ENCODE measurements at places on chromosomes 2 and 18.

DNA sequence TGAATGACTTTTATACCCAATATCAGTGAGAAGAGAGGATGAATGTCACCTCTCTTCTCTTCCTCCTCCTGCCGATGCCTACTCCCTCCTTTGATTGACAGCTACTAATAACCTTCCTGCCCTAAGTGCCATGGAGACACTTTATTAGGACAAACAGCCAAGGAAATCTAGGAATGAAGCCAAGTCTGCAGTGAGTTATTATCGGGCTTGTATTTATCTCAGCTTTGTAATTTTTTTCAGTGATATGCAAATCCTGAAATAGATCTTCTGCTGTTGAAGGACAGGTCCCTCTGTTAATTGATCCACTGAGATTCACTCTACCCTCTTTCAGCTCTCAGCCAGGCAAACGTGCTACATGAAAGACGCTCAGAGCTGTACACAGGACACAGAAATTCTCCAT is 686.7 kb downstream of the TMEM182 start:
- no peak for DNase-seq

- DNase-seq, result no peak
Observed at GRCh38 chr2:37570773-37571586, 100.5 kb downstream of the CDC42EP3 start.

GRCh38 chr2:151999053-151999452 is 99.8 kb downstream of the CACNB4 start:
- peak; percentile 79 for DNase-seq

DNA sequence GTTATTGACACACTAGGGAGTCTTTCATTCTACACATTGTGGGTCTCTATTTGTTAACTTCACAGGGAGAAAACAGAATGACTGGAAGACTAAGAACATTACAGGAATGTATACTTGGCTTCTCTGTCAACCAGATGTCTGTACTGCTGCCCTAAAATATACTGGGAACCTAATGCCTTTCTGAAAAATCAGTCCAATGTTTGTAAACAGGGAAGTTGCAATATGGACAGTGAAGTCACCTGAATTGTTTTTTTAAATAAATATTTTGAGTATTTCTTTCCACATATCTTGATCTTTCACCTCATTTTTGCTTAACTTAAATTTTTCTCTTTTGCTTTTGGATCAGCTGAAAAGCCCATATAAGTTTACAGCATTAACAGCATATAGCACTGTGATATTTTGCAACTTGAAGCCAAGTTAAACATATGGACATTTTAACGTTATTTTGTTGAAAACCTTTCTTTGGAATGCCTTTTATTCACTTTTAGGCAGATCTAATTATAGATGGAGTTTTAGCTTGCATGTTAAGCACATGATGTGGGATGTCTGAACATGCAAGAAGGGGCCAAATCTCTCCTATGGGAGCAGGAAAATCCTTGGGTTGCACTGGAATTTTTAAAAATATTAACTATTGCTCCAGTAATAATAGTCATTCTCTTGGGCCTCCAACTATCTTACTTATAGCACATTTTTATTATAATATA is 137.7 kb upstream of the TWIST2 start:
- no peak for DNase-seq

- no peak for DNase-seq
Observed at GRCh38 chr2:176130147-176130956, 847 bp downstream of the HOXD8 start.

- no peak for DNase-seq
Observed at GRCh38 chr2:239148495-239149200, 252.2 kb downstream of the HDAC4 start.

- no peak for DNase-seq
Observed at GRCh38 chr18:76503649-76504386, 8.8 kb upstream of the ZNF516 start.

DNA sequence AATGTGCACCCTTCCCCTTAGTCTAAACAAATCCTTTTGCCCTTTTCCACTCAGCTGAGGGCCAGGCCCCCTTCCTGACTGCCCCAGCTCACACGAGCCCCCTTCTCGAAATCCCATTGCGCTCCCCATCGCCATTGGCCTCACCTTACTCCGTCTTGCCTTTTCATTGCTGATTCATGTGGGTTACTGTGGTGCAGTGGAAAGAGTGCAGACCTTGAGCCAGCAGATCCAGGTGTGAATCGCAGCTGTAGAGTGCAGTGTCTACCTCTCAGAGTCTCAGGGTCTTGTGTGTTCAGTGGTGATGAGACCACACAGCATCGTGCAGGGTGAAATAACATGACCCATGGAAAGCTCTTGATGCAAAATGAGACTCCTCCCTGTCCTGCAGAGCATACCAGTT is 132.4 kb upstream of the APCDD1 start:
- DNase-seq, result no peak

DNA sequence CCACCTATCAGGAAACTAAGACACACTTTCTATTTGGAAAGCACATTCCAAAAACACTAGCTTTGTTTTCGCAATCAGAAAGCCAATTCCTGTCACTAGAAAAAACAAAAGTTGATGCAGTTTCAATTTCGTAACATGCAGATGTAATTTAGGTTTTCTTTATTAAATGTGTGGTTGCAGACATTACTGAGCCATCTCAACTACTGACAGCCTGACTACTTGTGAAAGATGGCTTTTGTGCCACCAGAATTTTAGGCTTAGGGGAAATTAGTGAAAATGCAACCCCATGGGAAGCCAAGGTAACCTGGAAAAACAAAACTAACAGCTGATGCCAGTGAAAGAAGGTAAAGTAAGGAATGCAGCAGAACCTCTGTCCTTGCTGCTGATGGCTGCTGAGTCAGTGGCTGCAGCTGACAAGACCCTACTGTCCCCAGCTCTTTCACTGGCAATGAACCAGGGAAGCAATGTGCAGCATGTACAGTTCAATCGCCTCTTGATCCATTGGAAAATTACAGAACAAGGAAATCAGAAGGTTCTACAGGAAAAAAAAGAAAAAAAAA is 34.9 kb downstream of the FEZ2 start:
- DNase-seq, result no peak

GRCh38 chr2:60533101-60534051 is 20.1 kb downstream of the BCL11A start:
- DNase-seq, result no peak

DNA sequence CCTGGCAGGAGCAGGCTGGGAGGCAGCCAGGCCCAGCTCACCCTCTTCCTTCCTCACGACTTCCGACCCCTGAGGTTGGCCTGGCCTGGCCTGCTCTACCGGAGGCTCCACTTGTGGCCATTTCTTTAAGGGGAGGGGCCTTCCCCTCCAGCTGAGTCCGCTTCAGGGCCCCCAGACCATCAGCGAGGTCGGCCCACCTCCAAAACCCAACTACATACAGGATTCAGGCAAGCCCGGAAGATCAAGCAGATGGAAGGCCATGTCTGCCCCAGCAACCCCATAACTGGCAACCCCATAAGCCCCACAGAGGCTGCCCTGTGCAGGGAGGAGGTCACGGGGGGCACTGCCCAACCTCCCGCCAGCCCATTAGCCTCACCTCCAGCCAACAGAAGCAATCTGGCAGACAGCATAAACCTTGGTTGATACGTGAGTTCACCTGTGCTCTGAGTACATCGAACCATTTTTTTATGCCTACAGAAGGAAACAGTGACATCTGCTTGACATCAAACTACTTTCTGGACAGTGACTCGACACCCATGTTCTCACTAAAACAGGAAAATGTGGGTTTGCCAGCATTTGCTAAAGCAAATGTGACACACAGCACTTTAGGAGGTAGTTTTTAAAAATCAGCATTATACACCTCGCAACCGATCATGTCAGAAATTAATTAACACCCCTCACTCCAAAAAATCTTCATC is 98.9 kb downstream of the EIPR1 start:
- DNase-seq, result no peak

- no peak for DNase-seq
Observed at GRCh38 chr2:76193089-76193488, 482.4 kb upstream of the GCFC2 start.

DNA sequence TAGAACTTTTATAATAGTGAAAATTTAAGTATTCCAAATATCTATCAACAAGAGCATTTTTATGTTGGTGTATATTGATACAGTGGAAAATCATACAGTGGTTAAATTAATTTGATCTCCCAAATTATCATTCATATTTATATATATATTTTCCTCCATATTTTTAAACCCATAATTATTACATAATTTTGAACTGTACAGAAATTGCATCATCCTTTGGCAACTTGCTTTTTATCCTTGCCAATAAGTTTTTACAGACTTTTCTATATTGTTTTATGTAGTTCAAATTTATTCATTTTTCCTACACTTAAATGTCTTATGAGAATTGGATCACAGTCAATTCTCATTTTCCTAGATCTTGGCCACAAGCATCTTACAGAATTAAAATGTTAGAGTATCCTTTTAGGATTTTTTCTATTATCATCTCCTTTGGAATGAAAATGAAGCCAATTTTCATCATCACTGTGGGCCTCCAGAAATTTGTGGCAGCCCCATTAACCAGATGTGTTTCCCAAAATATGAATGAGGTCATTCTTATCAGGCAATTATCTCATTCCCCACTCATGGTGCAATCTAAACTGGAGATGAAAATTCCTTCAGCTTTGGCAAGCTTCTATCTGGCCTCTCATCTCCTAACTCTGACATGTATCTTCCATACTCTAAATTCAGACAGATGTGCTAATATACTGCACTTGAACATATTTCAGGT is 94.2 kb upstream of the DLGAP1 start:
- DNase-seq, result no peak

DNA sequence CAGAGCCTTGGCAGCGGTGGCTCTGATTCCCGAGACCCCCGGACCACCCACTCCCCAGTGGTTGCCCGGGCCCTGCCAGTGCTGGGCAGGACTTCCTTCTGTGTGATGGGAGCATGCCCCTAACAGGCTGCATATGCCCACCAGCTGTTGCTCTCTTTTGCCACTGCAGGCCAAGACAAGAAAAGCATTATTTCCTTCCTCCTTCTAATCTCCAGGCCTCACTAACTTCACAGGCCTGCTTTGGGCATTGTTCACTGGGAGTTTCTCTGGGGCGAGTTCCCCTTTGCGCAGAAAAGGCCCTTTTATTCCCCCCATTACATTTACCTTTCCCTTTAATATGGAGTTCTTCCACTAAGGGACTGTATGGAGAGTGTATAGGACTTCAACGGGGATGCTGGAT is 249.1 kb upstream of the SIX2 start:
- DNase-seq, result no peak

- DNase-seq, result no peak
Observed at GRCh38 chr2:104664672-104665071, 189.2 kb upstream of the POU3F3 start.

DNA sequence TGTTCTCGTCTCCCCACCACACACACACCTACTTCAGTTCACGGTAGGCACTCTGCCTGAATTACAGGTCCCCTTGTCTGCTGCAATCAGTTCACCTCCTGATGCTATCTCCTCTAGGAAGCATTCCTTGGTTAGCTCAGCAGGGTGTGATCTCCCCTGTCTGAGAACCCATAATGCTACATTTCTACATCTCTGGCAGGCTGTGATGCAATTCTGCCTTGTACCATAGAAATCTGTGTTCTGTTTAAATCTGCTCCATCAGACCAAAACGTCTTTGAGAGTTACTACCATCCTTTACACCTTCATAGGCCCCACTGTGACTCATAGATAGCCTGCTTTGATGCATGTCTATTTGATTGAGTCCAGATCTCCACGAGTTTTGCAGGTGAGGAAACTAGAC is 103.9 kb downstream of the TTC32 start:
- no peak for DNase-seq

DNA sequence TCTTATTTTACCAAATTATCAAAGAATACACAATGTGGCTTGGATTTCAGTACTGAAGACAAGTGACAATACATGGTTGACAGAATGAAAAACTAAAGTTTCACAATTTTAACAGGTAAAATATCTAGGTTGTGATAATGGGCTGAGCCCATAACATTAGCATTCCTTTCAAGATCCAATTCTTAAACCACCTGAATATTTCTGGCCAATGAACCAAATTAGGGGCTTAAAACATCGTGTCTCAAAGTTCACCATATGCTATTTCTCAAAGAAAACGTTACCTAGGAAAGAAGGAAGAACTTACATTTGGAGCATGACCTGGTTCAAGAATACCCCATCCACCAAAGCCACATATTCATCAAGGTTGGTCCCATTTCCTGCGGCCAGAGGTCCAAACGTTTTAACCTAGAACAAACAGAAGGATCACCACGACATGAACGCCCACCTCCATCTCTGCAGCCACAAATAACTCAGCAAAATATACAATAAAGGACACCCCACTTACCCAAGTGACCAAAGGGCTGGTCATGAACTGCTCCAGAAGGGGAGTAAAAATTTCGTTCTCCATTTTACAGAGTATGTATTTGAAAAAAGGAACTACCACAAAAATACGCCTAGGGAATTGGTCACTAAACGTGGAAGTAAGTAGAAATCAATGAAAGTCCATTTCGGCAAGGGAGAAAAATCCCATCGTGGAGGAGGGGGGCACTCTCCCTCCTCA is 984 bp downstream of the CCDC88A start:
- peak; percentile 51 for DNase-seq

Measured in cerebellar cortex (tissue), 1 donor.